Activated CD4-positive, alpha-beta T cell treated with anti-CD3 and anti-CD28 coated beads, Interleukin-2, amount 10 ng/mL, durations not matched to agents 24 days and 14 days (primary cell): ENCODE measurements at places on chromosomes 16 and 17. TPM values are rescaled to one million over a fixed set of nuclear protein-coding genes. Genes with fewer than 3 reads are reported as not detected.

The AIPL1 gene
- not detected in 2 replicates for total RNA-seq

The TNP2 gene
- not detected in 2 replicates for total RNA-seq

The PRDM7 gene
- not detected in 2 replicates for total RNA-seq

The EIF3C gene
- total RNA-seq: 1,266 and 1,275 TPM in 2 replicates

The TBX6 gene
- total RNA-seq: 2.1 TPM in 2 replicates

The PRR11 gene
- total RNA-seq: 29.7 and 32.6 TPM in 2 replicates

The ZNF764 gene
- total RNA-seq: 13.9 and 14.9 TPM in 2 replicates

The GABARAP gene
- total RNA-seq: 124 and 126 TPM in 2 replicates

The CSNK2A2 gene
- 92.0 and 96.7 TPM in 2 replicates for total RNA-seq

The KRT40 gene
- total RNA-seq: not detected in 2 replicates
